Activated CD8-positive, alpha-beta T cell treated with anti-CD3 and anti-CD28 coated beads, Interleukin-2, amount 10 ng/mL, durations not matched to agents 7 days and 5 days (primary cell): ENCODE measurements at places on chromosomes 2 and 18.

- no peak for DNase-seq
These were observed 182.4 kb downstream of the NEDD4L start for GRCh38 chr18:58226429-58226828.

- DNase-seq, result no peak
These were observed 44.0 kb downstream of the KLF7 start for GRCh38 chr2:207121784-207122183.

DNA sequence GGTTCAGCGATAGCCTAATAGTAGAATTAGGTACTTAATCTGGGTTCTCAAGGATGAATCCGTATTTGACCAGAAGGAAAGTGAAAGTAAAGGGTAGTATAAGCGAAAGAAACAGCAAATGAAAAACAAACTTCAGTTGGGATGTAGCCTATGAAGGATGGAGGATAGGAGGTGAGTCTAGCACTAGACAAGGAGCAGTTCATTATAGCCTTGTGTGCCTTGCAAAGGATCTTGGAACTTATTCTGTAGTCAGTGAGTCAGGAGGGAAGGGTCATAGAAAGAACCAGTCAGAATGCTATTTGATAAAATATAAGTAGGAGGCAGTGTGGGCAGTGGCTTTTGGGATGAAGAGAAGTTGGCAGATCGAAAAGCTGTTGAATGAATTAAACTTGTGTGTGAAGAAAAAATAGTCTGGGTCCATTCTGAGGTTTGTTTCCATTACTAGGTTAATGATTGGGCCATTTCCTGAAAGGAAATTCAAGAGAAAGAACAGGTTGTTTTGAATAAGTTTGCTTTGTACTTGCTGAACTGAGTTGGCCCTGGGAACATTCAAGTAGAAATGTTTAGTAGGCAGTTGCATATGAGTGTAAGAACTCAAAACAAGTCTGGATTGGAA is 48.5 kb downstream of the ANKRD12 start:
- no peak for DNase-seq

GRCh38 chr2:62306751-62307468 is 111.0 kb downstream of the B3GNT2 start:
- DNase-seq, result peak; percentile 53

GRCh38 chr2:115650827-115651226 is 1208.4 kb downstream of the DPP10 start:
- no peak for DNase-seq

- DNase-seq, result no peak
These were observed 23.0 kb downstream of the POU3F3 start for GRCh38 chr2:104876606-104877570.

GRCh38 chr2:38652431-38653273 is 13.3 kb upstream of the GALM start:
- DNase-seq, result no peak

GRCh38 chr18:11991021-11991795 is 9.9 kb downstream of the IMPA2 start:
- DNase-seq, result no peak

DNA sequence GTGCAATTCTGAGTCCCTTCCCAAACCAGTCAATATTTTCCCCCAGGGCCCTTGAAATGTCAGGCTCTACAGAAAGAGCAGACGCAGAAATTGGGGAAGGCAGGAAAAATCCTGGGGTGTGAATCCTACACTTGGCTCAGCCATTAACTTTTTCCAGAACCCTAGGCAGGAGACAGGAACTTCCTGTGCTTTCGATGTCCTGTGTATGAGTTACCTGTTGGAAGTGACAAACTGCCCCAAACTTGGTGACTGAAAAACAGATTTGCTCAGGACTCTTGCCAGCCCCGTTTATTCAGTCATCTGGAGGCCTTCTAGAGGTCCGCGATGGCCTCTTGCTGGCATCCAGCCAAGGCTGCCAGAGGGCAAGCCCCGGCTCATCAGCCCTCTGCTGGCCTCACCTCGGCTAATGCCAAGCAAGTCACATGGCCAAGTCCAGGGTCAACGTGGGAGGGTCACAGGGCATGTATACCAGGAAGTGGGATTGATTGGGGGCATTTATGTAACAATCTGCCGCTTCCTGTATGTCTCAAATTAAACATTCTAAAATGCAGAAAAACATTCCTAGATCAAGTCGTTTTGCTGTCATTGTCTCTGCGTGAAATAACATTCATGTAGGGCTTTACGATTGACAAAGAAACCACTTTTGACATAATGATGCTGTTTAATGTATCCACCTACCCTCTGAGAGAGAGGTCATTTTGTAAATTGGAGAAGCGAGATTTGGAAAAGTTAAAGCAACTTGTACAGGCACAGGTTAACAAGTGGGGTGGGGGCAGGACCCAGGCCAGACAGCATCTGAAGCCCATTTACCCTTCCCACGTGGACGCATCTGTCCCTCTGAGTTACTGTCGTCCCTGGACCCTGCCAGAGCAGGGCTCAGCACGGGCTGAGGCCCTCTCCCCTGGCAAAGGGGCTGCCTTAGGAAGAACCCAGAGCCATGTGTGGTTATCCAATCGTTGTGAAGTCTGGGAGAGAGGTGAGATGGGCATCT is 179.4 kb downstream of the INHBB start:
- DNase-seq, result no peak

DNA sequence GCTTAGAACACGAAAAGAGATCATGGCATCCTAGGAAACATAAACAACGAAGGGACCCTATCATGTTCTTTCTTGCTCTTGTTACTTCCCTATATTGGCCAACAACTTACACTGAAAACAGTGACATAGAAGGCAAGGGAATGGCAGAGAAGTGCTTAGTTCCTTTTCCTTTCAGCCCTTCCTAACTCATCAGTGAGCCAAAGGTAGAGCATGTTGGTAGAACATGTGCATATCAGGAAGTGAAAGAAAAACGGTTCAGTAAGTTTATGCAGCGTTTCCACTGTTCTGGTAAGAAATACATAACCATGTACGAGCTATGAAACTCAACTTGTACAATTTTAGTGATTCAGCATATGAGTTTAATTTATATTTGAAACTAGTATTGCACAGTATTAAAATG is 21.7 kb downstream of the AKAIN1 start:
- no peak for DNase-seq

DNA sequence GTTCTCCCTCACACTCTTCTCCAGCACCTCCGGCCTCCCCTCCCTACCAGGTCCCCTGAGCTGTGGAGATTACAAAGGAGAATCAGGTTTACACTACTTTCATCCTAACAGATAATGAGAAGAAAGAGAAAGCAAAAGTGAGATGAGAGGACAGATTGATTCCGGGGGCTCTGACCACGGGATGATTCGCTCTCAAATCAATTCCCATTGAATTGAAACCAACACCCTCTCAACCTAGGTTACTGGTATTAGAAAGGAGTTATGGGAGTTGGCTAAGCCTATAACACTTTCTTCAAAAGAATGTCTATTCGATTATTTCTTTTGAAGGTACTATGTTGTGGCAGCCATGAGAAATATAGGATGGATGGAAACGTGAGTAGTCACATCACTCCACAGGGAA is 386.2 kb upstream of the TNP1 start:
- DNase-seq, result no peak

- DNase-seq, result no peak
These were observed 118.6 kb downstream of the INHBB start for GRCh38 chr2:120464448-120464931.

DNA sequence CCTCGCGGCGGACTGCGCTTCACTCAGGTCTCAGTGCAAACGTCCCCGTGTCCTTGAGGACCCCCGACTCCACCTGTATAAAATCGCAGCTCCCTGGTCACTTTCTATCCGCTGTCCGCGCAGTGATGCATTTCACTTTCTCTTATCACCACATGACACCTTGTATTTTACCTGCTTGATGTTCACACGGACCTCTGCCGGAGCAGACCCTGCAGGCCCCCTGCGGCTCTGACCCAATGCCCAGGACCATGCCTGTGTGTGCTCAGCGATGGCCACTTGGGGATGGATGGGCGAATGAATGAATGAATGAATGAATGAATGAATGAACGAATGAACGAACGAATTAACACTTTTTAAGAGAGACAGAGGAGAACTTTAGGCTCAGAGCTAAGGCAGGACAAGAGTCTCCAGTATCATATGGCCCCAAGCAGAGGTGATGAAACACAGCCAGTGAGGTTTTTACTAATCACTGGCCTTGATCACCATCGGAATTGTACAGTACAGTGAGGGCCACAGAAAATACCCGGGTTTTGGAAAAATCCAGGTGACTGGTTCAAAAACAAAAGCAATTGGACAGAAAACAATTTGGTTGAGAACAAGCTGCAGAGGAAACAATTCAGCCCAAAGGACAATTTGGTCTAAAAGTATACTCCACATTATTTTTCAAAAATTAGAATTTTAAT is 12.3 kb downstream of the ASPRV1 start:
- DNase-seq, result no peak

DNA sequence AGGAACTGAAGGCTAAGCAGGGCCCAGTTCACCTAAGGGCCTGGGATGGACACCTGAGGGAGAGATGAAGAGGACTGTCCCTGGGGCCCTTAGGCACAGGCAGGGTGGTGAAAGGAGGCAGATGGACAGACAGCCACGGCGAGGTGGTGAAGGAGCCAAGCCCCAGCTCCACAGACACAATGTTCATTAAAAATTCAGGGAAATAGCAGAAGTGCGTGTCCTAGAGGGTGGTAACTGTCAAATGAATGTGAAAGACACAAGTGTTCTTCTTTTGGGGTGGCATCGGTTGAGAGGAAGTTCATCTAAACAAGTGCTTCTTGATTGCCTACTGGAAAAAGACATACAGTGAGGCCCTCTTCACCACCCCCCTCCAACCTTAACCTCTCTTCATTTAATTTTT is 76.2 kb upstream of the SIX2 start:
- DNase-seq, result no peak

DNA sequence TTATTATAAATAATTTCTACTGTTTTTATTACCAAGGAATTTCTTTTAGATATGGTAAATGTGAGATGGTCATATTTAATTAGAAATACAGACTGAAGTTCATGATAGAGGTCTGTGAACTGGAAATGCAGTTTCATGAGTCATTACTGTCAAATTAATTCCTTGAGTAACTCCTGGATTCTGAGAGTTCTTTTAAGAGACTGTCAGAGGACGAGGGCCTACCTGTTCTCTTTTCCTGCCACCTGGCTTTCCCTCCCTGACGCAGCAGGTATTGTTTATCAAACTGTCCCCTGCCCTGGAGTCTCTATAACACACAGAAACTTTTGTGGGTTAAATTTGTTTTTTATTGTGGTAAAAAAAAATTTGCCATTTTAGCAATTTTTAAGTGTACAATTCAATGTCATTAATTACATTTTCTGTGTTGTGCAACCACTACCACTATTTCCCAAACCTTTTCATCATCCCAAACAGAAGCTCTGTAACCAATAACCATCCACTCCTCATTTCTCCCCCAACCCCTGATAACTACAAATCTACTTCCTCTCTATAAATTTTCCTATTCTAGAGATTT is 142.6 kb downstream of the DIS3L2 start:
- DNase-seq, result no peak

- no peak for DNase-seq
These were observed 41.3 kb upstream of the AGFG1 start for GRCh38 chr2:227430639-227431038.

GRCh38 chr18:42429196-42429595 is 474.2 kb downstream of the PIK3C3 start:
- no peak for DNase-seq

DNA sequence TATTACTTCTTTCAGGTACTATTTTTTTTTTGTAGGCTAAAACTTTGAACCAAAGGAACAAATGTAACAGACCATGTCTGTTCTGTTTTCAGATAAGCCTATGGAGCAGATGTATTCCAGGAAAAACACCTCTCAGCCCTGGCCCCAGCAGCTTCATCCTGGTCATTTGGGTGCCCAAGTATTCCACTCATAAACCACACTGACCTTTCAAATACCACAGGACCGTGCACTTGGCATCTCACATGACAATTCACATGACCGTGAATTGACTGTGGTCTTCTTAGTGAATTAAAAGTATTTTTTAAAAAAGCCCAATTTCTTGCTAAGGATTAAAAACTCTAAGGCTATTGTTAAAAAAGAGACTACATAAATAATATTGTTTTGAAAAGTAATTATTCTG is 50.2 kb downstream of the SMIM21 start:
- DNase-seq, result no peak

DNA sequence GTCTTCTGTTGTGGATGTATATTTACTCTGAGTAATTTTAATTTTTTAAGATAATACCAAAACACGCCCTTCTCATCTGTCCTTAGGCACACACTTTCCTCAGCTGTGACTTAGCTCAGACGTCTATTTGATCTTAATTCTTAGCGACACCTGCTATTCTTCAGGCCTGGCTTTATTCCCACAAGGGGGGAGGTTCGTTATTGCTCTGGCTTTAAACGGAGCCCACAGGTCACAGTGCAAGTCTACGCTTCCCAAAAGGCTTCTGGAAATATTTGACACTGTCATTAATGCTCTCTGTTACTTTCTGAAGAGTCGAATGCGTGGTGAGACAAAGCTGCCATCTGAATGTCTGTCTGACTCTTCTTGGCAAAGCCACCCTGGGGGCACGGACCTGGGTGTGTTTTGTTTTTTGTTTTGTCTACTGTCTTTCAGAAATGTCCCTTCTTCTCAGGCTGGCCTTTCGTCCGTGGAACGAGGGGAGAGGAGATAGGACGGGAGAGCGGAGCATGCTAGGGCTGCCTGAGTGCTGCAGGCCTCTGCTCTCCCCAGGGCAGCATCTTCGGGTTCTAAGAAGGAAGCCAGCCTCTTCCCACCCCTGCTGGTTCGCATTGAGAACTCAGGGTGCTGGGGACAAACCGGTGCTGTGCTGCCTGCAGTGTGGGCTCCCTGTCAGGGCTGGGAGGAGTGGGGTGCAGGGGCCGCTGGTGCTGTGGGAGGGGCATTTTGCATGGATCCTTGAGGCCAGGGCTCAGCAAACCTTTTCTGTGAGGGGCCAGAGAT is 61.9 kb downstream of the ASAP2 start:
- DNase-seq, result no peak

DNA sequence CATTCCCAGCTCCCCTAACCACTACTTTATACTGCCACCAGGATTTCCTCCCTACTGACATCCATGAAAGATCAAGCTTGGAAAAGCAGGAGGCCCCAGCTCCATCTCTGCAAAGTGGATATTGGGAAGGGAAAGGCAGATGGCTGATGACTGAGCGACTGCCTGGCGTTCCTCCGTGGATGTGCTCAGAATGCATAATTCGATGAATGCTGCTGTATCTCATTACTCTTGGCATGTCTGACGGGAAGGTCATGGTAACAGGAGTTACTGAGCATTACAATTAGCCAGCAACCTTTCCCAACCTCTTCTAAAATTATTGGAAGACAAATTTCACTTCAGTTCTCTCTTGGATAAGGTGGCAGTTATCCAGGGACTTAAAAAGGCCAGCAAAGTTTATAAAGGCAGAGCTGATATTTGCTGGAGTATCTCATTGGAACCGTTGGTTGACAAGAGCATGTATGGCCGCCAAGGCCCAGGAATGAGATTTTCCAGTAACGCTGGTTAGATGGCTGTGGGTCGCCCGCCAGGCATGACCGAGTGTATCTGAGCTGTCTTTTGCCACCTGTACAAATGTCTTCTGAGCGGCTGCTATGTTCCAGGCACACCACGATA is 34.5 kb downstream of the KCNE4 start:
- DNase-seq, result no peak

- no peak for DNase-seq
These were observed 19.4 kb downstream of the COA5 start for GRCh38 chr2:98588880-98589431.
